Cardiac muscle cell (in vitro differentiated cells and primary cell): ENCODE measurements at places on chromosomes 6 and 20.

- DNase-seq: no peak
Measured at GRCh38 chr6:131293472-131293911, 158.2 kb downstream of the AKAP7 start.

DNA sequence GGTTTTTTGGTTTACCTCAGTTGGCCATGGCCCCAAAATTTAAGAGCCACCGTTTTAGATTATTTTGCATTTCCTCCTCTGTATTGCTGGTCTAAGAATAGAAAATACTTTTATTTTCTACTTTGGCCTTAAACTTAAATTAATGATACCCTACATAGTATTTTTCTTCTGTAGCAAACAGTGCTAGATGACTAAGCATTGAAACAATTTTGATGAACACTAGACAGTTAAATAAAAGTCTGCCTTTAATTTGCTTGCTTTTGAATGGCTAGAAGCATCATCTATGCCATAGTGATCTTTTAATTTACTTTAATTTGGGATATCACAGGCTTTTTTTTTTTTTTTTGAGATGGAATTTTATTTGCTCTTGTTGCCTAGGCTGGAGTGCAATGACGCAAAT lies 106.4 kb downstream of the CD109 start:
- DNase-seq: no peak

GRCh38 chr20:55977690-55978459 lies 27.4 kb downstream of the CBLN4 start:
- no peak for DNase-seq

GRCh38 chr6:20605581-20605980 lies 71.3 kb downstream of the CDKAL1 start:
- DNase-seq: no peak

DNA sequence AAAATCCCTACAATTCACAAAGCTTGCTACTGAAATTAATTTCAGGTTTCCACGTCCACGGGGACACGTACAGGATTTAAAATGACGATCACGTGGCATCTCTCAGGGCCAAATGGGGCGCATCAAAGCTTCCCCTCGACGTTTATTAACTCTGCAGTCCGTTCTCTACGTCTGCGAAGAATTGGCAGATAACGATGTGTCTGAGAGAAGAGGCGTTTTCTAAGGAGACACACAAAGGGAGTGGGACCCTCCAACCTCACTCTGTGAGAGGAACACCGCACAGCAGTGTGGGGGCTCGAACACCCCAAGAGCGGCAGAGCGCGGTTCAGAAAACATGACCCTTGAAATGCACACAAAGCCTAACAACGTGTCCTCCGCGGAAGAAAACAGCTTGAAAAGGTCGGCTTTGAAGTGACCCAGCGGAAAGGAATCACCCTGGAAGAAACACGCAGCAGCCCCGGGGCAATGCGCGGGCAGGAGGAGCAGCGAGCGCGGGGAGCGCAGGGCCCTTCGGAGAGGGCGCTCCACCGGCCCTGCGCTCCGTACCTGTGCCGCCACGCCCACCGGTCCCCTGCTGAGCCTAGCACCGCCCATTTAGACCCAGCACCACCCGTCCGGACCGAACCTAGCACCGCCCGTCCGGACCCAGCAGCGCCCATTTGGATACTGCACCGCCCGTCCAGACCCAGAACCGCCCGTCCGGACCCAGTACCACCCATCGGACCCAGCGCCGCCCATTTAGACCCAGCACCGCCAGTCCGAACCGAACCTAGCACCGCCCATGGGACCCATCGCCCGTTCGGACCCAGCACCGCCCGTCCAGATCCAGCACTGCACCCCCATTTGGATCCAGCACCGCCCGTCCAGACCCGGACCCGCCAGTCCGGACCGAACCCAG lies 1.1 kb upstream of the AFDN start:
- DNase-seq: peak; percentile 84

- DNase-seq: no peak
Measured at GRCh38 chr20:8265588-8265987, 133.5 kb downstream of the PLCB1 start.

GRCh38 chr6:3751077-3751729 lies at the start of gene PXDC1:
PXDC1 (minus strand) TSS chr6:3751713; CDS start chr6:3751531, 182 bp downstream.
- peak; percentile 29 for DNase-seq

- no peak for DNase-seq
Measured at GRCh38 chr6:133435065-133435728, 194.0 kb downstream of the EYA4 start.

GRCh38 chr6:39843305-39844020 lies 51.3 kb downstream of the DAAM2 start:
- no peak for DNase-seq
